Airway epithelial cell (primary cell): ENCODE measurements at places on chromosomes 3 and 15. TPM values are rescaled to one million over a fixed set of nuclear protein-coding genes. Genes with fewer than 3 reads are reported as not detected.

Gene SHF
- 4.7 and 5.3 TPM in 2 replicates for total RNA-seq

Gene SLCO2A1
- total RNA-seq = 0.05 and 0.35 TPM in 2 replicates

Gene SH2D7
- total RNA-seq = not detected in 2 replicates

Gene SLITRK3
- total RNA-seq = not detected in 2 replicates

Gene CHRNA7
- total RNA-seq = 0.28 and 0.85 TPM in 2 replicates

Gene KNG1
- not detected in 2 replicates for total RNA-seq

Gene CCRL2
- not detected in 2 replicates for total RNA-seq

Gene NCBP2
- total RNA-seq = 55.2 and 65.6 TPM in 2 replicates

Gene CPNE4
- 0.07 TPM in 1 of 2 replicates, not detected in the other for total RNA-seq

Gene MEGF11
- total RNA-seq = not detected in 2 replicates

Gene ARPP21
- not detected in 2 replicates for total RNA-seq
